Cerebellar cortex (tissue), 1 donor: ENCODE measurements at places on chromosomes 16 and 17.

GRCh38 chr16:3695610-3696369 is 21.5 kb downstream of the TRAP1 start:
- DNase-seq = peak; percentile 25

DNA sequence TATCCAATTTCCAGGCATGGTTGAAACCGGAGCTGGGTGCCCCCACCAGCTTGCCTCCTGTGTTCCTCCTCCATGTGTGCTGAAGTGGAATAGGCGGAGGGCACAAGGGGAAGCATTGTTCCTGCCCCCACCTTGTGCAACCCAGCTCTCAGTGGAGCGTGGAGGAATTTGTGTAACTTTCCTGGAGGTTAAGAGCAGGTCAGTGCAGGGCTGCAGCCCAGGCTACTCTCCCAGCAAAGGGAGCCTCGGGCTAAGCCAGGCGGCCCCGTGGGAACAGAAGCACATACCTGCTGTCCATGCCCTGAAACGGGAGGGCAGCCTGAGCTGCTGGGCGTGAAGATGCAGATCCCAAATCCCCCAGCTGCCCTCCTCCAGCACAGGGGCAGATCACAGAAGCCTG is 158.8 kb upstream of the LHX1 start:
- no peak for DNase-seq

DNA sequence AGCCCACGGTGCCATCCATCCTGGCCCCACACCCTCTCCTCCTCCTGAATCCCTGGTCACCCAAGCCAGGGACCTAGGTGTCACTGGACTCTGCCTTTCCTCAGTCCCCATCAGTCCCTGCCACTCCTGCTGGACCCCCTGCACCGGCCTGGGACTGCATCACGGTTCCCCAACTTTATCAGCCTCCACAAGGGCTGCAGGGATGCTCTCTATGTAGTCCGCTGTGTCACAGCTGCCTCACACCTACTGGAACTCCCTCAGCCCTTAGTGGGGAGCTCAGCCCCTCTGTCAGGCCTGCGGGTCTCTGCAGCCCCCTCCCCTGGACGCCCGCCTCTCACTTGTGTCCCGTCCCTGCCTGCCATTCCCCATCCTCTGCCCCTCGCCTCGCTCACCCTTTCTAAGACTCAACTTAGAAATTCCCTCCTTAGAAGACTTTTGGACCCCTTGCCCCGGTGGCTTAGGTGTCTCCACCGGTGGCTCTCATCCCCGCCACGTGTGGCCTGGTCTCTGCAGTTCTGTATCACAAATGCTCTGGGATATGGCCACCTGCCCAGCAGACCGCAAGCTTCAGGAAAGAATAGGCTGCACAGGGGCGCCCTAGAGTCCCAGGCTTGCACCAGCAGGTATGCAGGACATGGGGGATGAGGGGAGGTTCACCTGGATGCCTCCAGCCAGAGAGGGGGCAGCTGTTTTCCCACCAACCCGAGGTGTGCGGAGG is 62.9 kb downstream of the PRMT7 start:
- peak; percentile 44 for DNase-seq

DNA sequence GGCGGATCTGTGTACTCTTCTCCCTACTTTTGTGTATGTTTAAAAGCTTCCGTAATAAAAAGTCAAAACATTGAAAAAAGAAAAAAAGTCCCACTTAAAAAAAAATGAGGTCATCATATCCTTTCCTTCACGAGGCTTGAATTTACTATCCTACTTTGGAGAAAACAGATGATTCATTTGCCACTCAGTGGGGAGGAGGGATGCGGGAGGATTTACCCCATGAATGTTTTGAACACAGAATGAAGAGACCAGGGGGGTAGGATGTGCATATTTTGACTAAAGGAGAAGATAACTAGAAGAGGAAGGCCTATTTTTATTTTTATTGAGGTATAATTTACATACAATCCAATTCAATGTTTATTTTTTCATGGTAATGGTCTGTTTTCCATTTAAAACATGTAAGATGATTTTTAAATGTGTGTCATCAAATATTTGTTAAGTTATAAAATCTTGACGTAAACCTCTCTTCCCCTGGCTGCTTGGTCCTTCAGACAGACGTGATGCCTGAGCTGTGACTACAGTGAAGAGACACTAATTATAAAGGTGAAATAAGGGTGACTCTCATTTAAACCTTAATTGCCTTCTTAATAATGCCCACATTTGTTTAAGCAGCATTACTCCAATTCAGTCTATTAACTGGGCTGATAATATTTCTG is 135.4 kb upstream of the AXIN2 start:
- no peak for DNase-seq

DNA sequence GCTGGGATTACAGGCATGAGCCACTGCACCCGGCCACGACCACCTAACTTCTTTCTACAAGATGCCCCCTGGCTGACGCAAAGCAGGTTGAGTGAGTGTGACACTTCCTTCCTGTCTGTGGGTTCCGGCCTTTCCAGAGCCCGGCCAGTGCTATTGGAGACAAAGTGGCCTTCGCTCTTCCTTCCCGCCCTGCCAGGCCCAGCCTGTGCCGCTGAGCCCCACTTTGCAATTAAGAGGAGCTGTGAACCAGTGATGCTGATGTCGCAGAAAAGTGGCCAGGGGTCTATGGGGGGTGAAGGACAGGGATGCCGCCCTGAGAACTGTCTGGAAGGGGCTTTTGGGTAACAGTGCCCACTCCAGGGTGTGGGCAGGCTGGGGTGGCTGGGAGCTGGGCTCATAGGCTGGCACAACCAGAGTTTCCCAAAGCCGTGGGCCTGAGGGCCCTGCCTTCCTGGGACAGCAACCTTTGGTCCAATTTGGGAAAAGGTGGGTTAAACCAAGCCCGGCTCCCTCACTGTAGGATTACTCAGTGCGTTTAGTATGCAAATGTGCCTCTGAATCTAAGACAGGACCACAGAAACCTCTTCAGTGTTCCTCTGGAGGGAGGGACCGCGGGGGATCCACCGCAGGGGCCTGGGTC is 174.9 kb downstream of the SEC14L1 start:
- DNase-seq = no peak

- peak; percentile 39 for DNase-seq
Observed at GRCh38 chr16:77599793-77600415, 122.4 kb upstream of the NUDT7 start.

DNA sequence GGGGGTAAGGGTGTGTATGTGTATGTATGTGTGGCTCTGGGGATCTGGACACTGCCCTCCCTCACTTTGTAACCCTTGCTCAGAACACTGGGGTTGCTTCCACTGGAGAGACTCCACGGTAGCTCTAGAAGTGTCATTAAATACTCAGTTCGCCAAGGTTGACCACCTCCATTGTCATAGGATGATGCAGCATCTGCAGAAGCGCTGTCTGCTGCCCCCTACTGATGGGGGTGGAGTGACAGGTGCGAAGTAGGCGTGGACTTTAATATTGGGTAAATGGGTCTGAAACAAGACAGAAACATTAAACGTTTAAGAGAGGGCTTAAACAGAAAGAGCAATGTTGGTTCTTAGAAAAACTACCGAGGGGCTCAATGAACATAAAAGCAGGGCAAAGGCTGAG is 35.5 kb upstream of the STAC2 start:
- no peak for DNase-seq

DNA sequence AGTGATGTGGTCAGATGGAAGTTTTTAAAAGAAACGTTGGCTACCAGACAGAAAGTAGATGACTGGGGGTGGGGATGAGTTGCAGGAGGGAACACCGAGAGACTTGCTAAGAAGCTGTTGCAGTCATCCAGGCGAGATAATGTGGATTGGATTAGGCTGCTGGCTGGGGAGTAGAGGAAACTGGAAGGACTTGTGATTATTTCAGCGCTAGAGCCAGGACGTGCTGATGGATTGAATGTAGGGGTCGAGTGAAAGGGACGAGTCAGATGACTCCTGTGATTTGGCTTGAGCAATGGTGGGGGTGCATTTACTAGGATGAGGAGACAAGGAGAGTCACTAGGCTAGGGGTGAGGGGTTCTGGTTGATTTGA is 88.5 kb downstream of the CLEC16A start:
- peak; percentile 15 for DNase-seq

GRCh38 chr17:75152523-75152921 is 1.8 kb downstream of the JPT1 start:
- no peak for DNase-seq

GRCh38 chr16:2511996-2512734 is 1.6 kb upstream of the ATP6V0C start:
- DNase-seq = no peak

- DNase-seq = peak; percentile 3
Observed at GRCh38 chr17:44530896-44531418, 26.3 kb upstream of the FZD2 start.

- no peak for DNase-seq
Observed at GRCh38 chr16:53565296-53565863, 62.4 kb upstream of the AKTIP start.

- peak; percentile 14 for DNase-seq
Observed at GRCh38 chr16:30585022-30585399, 486 bp downstream of the ZNF785 start.

DNA sequence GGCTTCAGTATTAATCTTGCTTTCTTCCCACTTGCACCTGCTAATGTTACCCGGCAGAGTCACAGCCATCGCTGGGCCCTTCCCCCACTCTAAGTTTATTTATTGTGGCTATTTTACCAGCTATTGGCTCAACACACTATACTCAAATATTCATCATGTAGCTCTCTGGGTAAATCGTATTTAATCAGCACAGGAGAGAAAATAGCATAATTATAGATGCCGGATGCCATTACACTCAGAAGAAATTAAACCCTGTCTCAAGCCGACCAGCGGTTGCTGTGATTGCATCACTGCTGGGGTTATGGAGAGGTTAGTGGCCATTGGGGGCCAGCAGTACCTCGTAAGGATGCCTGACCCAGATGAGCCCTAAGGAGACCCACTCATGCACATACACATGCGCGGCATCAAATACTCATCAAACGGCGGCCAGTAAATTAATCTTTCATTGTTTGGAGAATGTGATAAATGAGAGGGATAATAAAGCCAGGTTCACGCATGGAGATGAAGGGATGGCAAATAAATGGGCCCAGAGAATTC is 269.5 kb upstream of the ZFHX3 start:
- DNase-seq = no peak

- no peak for DNase-seq
Observed at GRCh38 chr16:75701361-75701760, at the start of gene DUXB. Gene DUXB, minus strand, starts transcription at chr16:75701461. Its CDS starts 43 bp downstream, at chr16:75701418.

DNA sequence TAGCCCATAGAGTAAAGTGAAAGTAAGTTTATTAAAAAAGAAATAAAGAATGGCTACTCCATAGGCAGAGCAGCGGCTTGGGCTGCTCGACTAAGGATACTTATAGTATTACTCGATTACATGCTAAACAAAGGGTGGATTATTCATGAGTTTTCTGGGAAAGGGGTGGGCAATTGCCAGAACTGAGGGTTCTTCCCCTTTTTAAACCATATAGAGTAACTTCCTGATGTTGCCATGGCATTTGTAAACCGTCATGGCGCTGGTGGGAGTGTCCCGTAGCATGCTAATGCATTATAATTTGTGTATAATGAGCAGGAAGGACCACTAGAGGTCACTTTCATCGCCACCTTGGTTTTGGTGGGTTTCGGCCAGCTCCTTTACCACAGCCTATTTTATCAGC is 13.3 kb upstream of the GAS7 start:
- no peak for DNase-seq

GRCh38 chr16:56267888-56268287 is 76.6 kb downstream of the GNAO1 start:
- DNase-seq = no peak
